Activated T-cell treated with anti-CD3 and anti-CD28 coated beads for 1 hour (primary cell): ENCODE measurements at places on chromosomes 7 and 10.

DNA sequence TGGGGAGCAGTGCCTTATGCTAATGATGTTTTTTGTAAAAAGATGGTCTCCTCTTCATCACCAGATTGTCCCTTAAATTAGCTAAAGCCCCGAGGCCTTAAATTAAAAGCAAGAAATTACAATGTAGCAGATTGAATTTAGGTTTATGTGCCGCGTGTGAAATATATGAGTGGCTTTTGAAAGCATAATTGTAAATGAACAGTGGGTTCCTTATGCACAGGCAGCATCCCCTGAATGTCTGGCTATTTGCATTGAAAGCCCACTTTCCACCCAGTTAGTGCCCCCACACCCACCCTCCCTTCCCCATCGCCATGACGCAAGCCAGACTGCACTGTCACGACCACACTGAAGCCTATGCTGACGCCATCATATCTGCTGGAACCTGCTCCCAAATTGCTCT is 62.4 kb upstream of the SORCS3 start:
- no peak for DNase-seq

- no peak for DNase-seq
These were observed 12.6 kb upstream of the CNOT4 start for GRCh38 chr7:135522509-135522908.

- DNase-seq = no peak
These were observed 680.2 kb upstream of the GHITM start for GRCh38 chr10:83459124-83459523.

DNA sequence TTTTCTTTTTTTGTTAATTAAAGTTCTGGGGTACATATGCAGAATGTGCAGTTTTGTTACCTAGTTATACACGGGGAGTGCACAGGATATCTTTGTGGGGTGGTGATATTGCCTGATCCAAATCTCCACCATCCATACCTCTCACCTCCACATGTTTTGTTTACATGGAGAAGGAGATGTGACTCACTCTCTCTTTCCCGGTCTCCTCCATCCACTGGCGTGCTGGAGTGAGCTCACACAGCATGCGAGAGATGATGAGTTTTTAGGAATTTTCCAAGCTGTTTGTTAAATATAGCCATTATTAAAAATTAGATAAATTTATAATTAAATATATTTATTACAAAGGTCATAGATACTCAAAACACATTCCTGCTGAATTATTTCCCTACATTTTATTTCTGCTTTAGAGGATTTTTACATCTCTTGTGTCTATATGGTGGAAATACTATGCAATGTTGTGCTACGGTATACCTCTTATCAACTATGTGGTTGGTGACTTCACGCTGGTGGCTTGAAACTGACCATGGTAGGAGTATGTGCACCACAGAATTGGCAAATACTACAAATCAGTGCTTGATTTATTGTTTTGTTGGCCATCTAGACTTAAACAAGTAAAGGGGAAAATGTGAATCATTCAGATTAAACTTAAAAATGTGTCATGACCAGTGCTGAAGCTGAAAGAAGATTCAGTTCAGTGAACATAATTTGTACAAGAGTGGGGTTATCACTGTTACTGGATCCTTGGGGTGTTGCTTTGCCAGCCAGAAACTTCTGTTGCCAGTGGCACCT is 107.9 kb upstream of the FAM180A start:
- no peak for DNase-seq
